ENCODE measurements at places on chromosomes 2 and 18. TPM values are rescaled to one million over a fixed set of nuclear protein-coding genes. Genes with fewer than 3 reads are reported as not detected.

The MC2R gene
- not detected for polyA plus RNA-seq

The TEX44 gene
- polyA plus RNA-seq, result not detected

The LYG2 gene
- polyA plus RNA-seq, result not detected

The DAPL1 gene
- 1.1 TPM for polyA plus RNA-seq

The CYP27C1 gene
- polyA plus RNA-seq, result not detected

The GREB1L gene
- 2.6 TPM for polyA plus RNA-seq

The NT5DC4 gene
- polyA plus RNA-seq, result not detected

The PMAIP1 gene
- polyA plus RNA-seq, result 1.0 TPM

The DYNAP gene
- not detected for polyA plus RNA-seq

The ZSCAN30 gene
- 6.3 TPM for polyA plus RNA-seq

The PRKAG3 gene
- 0.20 TPM for polyA plus RNA-seq

The CHST10 gene
- 2.1 TPM for polyA plus RNA-seq

The SPTBN1 gene
- 113 TPM for polyA plus RNA-seq

The ESPNL gene
- polyA plus RNA-seq, result not detected

The SERPINB5 gene
- 2.3 TPM for polyA plus RNA-seq

The EMILIN1 gene
- polyA plus RNA-seq, result 50.0 TPM

The CERKL gene
- polyA plus RNA-seq, result 0.13 TPM

The APOB gene
- polyA plus RNA-seq, result 0.38 TPM

The INHBB gene
- polyA plus RNA-seq, result 0.50 TPM

The KIF1A gene
- not detected for polyA plus RNA-seq

The C1QL2 gene
- polyA plus RNA-seq, result 0.10 TPM

The PDE1A gene
- polyA plus RNA-seq, result 31.9 TPM

The GPR17 gene
- polyA plus RNA-seq, result 3.7 TPM

The ANKRD30B gene
- polyA plus RNA-seq, result not detected

The SLC23A3 gene
- polyA plus RNA-seq, result 4.7 TPM

The CD207 gene
- not detected for polyA plus RNA-seq

The HRH4 gene
- not detected for polyA plus RNA-seq

The FIGN gene
- polyA plus RNA-seq, result 1.6 TPM

The HOXD4 gene
- not detected for polyA plus RNA-seq

The GPAT2 gene
- polyA plus RNA-seq, result 0.38 TPM

The GAREM2 gene
- polyA plus RNA-seq, result 1.6 TPM

The TRABD2A gene
- polyA plus RNA-seq, result 1.4 TPM

The RAB17 gene
- polyA plus RNA-seq, result 11.1 TPM

The DLX1 gene
- 0.38 TPM for polyA plus RNA-seq

The GDF7 gene
- polyA plus RNA-seq, result 15.6 TPM

Data from aorta (tissue), 5 donors.